Dermis blood vessel endothelial cell (primary cell): ENCODE measurements at places on chromosomes 11 and 22.
A peak's percentile ranks its signal among the peaks of the same experiment; 100 is the strongest.

- DNase-seq: peak; percentile 24
Measured at GRCh38 chr22:35638410-35638809, 9.8 kb upstream of the APOL6 start.

DNA sequence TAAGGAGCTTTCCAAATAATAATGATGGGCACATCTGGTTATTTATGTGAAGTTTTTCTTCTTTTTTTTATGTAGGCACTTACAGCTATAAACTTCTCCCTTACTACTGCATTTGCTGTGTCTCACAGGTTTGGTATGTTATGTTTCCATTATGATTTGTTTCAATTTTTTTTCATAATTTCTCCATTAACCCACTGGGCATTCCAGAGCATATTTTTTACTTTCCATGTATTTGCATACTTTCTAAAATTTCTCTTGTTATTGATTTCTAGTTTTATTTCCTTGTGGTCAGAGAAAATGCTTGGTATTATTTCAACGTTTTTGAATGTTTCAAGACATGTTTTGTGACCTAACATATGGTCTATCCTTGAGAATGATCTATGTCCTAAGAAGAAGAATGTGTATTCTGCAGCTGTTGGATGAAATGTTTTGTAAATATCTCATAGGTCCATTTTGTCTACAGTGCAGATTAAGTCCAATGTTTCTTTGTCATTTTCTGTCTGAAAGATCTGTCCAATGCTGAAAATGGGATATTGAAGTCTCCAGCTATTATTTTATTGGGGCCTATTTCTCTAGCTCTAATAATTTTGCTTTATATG lies 362.1 kb downstream of the DDX10 start:
- no peak for DNase-seq

DNA sequence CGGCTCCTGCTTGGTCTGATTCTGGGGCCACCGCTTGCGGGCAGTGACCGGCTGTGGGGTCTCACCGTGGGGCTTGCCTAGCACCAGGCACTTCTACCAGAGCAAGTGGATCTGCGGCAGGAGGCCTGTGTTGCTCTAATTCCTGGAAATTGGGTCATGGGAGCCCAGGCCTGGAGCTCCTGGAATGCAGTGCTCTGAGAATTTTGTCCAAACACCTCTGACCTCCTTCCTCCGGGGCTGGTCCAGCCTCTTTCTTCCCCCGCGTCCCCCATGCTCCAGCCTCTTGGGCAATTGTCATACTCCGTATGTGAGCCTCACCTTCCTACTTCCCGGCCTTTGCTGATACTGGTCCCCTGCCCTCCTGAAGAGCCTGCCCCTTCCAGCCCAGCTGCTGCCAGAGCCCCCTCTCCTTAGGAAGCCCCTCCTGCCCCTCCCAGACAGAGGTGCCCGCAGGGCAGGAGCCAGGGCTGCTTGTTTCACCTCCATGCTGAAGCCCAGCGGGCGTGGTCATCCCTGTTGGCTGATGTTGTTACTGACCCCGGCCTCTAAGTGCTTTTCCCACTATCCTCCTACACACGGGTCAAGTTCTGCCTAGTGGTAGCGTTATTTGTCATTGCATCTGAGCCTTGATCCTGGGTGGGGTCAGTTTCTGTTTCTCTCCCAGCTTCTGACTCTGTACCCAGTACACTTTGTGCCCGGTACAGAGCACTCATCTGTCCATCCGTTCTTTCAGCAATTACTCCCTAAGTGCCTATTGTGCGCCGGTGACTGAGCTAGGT lies 9.6 kb downstream of the MGAT3 start:
- no peak for DNase-seq

DNA sequence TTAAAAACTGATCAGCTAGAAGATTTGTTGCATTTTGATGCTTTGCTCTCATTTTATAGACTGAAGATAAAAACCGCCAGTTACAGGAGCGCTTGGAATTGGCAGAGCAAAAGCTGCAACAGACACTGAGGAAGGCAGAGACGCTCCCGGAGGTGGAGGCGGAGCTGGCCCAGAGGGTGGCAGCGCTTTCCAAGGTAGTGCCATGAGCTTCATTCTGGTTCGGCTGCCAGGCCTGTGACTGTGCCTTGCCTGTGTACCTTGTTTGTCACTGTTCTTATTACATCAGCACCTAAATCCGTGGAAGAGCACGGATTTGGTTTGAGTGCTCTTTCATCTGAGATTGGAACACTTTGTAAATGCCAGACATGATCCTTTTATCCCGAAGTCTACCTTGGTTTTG lies 61.4 kb downstream of the PPFIA1 start:
- DNase-seq: no peak

- DNase-seq: no peak
Measured at GRCh38 chr11:111303461-111303860, 5.1 kb downstream of the POU2AF3 start.

DNA sequence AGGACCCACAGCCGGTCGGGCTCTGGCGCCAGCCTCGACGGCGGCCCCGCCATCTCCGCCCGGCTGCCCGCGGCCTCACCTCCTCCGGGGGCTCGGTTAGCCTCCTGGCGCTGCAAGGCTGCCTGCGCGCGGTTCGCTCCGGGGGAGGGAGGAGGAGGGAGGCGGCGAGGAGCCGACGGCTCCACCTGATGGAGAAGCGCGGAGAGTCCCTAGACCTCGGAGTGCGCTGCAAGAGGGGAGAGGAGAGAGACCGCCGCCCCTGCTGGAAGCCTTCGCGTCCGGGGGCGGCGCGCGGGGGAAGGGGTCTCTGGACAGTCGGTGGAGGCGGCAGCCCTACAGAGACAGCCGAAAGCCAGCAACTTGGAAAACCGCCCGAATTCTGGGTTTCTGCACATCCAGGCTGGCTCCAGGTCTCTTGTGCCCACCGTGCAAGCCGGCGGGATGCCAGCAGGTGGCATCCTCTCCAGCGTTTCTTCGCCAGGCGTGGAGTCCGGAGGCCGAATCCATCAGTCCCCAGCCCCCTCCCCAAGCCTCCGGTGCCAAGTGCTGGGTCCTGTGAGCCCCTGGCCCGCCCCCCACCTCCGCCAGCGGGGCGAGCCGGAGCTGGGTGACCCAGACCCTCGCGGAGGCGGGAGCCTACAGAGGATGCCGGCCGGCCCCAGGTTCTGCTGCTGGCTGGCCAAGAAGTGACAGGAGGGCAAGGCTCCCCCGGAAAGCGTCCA lies 2.9 kb upstream of the KIRREL3 start:
- peak; percentile 3 for DNase-seq

DNA sequence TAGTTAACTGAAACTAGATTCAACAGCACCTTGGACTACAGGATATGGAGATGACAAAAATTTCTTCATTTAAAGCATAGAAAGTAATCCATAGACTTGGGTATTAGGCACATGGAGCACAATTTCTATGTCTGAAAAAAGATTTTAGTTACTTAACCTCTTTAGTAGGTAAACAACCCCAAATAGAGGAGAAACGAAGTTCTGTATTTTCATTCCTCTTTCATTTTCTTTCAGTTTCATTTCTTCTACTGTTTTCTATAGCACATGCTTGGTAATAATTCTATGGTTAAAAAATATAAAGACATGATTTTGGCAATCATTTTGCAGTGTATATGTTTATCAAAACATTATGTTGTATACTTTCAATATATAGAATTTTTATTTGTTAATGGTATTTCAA lies 99.5 kb downstream of the CASP12 start:
- no peak for DNase-seq

DNA sequence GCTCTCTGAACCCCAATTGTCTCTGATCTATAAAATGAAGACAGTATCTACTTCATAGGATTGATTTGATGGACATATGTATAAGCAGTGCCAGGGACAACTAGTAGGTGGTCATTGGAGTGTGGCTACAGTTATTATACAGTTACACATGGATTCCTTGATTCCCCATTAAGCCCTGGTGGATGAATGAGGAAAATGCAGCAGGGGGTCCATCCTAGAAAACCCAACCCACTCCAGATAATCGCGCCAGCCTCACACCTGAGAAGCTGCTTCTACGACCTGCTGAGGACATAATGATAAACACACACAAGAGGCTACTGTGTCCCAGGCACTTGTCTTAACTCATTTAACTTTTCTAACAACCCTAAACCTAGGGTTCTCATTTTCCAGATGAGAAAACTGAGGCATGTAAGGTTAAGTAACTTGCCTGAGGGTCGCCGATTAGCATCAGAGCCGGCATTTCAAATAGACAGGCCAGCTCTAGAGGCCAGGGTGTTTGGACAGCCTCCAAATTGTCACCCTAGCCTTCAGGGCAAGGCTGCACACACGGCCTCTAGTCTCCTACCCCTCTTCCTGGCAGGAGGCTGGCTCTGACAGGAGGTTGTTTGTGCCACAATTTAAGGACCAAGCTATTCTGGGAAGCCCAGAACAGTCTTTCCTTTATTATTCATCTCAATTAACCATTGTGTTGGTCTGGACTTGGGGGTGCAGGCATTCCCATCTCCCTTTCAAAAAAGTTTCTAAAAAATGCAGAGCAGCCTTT lies 3.8 kb upstream of the C11orf91 start:
- DNase-seq: peak; percentile 56

- no peak for DNase-seq
Measured at GRCh38 chr22:44535362-44536095, 37.5 kb upstream of the RTL6 start.

- DNase-seq: no peak
Measured at GRCh38 chr11:62513626-62514025, 33.0 kb downstream of the AHNAK start.

DNA sequence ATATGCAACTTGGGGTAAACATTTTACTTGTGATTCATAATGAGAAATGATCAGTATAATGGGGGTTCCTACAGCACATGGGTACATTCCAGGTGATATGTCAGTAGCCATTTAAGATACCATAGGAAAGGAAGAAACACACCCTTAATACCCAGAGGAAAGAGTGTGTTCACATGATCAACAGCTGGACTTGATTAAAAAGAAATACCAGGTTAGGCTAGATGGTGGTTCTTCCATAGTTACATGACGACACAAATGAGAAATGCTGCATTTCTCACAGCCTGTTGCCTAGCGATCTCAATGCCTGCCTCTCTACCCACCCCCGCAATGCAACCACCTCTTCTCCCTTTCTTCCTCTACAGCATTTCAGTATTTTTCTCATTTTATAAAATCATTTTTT lies 96.8 kb downstream of the TTC28 start:
- no peak for DNase-seq

GRCh38 chr22:40594924-40595323 lies 41.6 kb downstream of the MRTFA start:
- no peak for DNase-seq

DNA sequence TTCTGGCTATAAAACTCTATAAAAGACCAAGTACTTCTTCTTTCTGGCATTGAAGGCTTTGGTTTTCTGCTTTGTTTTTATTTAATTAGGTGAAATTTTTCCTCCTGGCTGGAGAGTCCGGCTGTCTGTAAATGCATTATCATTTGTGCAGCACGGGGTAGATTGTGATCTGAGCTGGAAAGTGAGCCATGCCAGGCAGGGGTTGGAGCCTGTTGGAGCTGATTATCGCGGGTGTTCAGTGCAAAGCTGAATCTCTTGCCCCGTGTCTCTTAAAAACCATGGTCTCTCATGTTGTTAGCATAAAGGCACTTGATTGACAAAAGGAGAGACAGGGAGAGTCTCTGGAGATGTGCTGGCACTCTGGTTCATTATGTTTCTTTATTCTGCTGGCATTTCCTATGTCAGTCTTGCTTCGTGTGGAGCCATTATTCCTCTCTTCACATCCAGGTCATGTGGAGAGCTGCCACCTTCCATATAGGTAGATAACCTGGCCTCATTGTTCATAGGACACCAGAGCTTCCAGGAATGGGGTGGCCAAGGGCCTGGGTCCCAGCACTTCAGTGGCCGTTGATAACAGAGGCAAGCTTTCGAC lies 75.2 kb downstream of the LDLRAD3 start:
- DNase-seq: no peak

GRCh38 chr11:63508009-63508408 lies 2.1 kb downstream of the LGALS12 start:
- peak; percentile 24 for DNase-seq

GRCh38 chr11:132334769-132335280 lies 964.4 kb downstream of the NTM start:
- DNase-seq: no peak

- DNase-seq: no peak
Measured at GRCh38 chr11:39668640-39669039, 1790.8 kb downstream of the LRRC4C start.

DNA sequence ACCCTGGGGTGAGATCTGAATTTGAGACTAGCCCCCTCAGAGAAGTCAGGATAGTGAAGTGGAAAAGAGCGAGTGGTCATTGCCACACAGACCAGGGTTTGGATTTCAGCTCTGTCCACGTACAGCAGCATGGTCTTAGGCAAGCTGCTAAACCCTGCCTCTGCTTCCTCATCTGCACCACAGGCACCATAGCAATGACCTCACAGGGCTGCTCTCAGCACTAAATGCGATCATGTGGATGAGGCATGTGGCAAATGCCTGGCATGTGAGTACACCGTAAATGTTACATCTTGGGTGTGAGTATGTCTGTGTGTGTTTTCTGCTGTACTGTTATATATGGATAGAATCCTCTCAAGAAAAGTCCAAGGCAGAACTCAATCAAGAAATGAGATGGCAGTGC lies 15.8 kb downstream of the NAV2 start:
- no peak for DNase-seq

- no peak for DNase-seq
Measured at GRCh38 chr22:19003508-19003907, 67.4 kb upstream of the PRODH start.
